CD4-positive, alpha-beta T cell (primary cell): ENCODE measurements at places on chromosomes 7 and 10.

DNA sequence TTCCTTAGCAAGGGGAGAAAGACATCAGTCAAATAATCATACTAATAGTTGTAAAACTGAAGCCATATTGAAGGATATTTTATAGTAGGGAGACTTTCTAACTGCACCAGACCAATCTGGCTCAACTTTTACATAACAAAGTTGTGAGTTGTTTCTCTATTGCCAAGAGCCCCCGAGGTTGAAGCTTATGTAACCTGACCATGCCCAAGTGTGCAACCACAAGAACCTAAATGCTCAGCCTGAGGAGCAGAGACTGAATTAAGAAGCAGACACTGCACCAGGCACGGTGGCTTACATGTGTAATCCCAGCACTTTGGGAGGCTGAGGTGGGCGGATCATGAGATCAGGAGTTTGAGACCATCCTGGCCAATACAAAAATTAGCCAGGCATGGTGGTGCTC, 77.3 kb upstream of the ARMC3 start:
- DNase-seq = no peak

GRCh38 chr7:30032310-30033125, 4.3 kb downstream of the PLEKHA8 start:
- no peak for DNase-seq

GRCh38 chr7:150330211-150330885, 7.0 kb upstream of the ACTR3C start:
- no peak for DNase-seq

DNA sequence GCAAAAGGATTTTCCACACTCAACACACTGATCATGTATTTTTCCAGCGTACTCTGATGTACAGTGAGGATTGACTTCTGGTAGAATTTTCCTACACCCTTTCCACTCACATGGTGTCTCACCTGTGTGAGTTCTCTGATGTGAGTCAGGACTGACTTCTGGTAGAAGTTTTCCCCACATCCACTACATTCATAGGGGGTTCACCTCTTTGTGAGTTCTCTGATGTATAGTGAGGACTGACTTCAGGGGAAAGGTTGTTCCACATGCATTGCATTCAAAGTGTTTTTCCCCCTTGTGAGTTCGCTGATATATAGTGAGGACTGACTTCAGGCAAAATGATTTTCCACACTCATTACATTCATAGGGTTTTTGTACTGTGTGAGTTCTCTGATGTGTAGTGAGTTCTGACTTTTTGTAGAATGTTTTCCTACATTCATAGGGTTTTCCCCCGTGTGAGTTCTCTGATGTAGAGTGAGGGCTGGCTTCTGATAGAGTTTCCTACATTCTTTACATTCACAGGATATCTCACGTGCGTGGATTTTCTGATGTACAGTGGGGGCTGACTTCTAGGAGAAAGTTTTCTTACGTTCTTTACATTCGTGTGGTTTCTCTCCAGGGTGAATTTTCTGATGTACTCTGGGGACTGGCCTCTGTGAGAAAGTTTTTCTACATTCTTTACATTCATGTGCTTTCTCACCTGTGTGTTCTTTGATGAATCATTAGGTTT, 146.5 kb downstream of the GLRX3 start:
- DNase-seq = no peak

DNA sequence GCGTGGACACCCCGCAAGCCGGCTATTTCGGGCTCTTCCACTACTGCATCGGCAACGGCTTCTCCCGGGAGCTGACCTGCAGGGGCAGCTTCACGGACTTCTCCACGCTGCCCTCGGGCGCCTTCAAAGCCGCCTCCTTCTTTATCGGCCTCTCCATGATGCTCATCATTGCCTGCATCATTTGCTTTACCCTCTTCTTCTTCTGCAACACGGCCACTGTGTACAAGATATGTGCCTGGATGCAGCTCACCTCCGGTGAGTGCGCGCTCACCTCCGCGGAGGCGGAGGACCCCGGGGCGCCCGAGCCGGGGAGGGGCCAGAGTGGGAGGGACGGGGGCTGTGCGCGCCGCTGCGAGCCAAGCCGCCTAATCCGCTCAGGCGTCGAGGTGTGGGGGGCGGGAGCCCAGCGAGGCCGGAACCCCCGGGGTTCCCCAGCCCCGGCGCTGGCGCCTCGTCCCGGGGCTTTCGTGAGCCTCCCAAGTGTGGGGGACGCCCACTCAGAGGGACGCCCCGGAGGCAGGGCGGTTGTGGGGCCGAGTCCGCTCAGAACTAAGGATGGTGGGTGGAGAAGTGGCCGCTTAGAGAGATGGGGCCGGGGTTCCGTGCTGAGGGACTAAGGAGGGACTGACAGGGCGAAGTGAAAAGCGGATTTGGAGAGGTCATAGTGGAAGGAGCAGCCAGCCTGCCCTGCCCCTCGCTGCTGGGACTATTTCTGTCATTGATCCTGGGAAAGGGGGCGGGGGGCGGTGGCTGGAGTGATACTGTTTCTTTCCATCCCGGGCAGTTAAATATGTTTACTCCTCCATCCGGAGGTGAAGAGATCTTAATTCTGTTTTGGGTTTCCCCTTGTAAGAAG, 795 bp downstream of the LHFPL3 start:
- DNase-seq = no peak

DNA sequence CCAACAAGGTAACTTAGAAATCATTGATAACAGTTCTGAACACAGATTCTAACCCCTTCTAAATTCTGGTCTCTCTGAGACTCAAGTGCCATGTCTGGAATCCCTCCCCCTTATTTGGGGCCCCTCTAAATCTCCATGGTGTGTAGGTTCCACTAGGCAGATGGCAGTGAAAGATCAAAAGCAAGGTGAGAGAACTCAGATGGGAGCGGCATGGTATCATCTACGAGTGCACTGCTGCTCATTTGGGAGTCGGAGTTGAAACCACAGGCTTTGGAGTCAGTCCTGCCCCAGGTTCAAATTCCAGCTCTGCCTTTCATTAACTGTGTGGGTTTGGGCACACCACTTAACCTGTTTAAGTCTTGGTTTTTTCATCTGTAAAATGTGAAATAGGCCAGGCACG, 72.6 kb downstream of the MTURN start:
- no peak for DNase-seq

DNA sequence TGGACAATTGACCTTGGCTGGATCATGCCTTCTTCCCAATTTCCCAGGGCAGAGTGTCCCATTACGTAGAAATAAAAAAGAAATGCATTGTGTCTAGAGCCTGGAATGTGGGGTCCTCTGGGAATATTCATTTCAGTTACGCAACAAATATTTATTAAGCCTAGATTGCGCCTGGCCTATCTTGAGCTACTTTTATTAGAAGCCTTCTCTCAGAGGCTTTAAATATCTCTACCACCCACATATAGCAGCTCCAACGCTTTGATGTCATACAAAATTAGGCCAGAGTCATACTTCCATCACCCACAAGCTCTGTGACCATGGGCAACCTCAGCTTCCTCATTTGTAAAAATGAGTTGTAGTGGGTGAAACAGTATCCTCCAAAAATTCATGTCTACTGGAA, 24.9 kb upstream of the CARD11 start:
- no peak for DNase-seq

DNA sequence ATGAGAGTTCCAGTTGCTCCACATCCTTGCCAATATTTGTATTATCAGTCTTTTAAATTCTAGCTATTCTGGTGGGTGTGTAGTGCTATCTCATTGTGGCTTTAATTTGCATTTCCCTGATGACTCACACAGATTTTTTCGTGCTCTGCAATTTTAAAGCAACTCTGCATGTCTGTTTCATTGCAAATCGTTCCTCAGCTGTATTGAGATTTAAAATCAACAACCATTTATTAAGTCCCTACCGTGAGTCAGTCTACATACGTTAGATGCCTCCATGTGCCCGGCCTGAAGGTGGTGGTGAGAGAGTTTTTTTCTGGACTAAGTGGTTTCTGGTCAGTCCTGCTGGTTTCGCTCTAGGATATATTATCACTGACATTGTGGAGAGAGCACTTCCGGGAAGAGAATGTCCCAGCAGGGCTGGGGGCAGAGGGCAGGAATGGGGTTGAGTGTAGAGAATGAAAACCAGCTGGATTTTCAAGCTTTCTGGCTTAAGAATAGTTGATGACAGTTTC, 8.4 kb upstream of the HYCC1 start:
- no peak for DNase-seq

DNA sequence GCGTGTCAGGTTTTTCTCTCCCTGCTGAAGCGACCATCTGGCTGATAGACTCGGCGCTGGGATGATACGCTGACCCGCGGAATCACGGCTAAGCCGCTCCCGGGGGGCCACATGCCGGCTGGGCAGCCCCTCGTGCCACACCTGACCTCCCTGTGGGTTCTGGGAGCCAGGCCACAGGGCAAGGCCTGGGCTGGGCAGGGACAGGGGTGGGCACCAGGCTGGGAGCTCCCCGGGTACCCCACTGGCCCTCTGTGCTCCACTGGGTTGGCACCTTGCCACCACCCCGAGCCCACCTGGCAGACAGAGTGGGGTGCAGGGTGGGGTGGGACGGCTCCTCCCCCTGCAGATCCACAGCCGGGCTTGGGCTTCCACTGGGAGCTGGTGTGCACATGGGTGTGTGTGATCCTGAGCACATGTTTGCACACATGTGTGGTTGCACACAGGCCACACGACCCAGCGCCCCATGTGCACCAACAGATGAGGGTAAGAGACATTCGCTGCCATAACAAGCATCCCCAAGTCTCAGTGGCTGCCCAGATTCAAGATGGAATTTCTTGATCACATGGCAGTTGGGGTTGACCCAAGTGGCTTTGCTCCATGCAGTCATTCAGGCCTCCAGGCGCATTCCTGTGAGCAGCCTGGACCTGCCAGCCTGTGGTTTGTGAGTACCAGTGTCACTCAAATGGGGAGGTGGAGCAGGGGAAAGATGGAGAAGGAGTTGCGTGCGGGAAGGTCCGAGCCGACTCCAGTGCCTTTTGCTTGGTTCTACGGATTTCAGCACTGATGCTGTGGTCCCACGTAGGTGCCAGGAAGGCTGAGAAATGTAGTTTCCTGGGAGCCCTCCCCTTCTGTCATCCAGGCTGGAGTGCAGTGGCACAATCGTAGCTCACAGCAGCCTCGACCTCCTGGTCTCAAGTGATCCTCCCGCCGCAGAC, 79.7 kb downstream of the UNCX start:
- DNase-seq = no peak

GRCh38 chr7:55970978-55971377, 6.6 kb downstream of the NIPSNAP2 start:
- no peak for DNase-seq

DNA sequence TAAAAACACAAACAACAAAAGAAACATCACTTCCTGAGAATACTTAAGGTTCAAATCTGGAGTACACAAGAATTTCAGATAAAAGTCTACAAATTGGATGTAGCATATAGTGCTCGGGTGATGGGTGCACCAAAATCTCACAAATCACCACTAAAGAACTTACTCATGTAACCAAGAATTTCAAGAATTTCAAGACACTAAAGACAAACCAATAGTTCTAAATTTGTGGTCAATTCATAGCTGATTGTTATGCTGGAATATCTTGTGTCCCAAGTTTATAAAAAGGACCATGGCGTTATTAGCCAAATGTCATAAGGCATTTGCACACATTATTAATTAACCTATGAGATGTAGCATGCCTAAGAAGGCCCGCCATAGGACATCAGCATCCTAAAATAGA, 1204.1 kb upstream of the AUTS2 start:
- DNase-seq = no peak
